ENCODE measurements at places on chromosomes 7 and 10. TPM values are rescaled to one million over a fixed set of nuclear protein-coding genes. Genes with fewer than 3 reads are reported as not detected.

FAM25C gene
- total RNA-seq = not detected

PRPS1L1 gene
- not detected for total RNA-seq

TECPR1 gene
- 36.8 TPM for total RNA-seq

ELOVL3 gene
- not detected for total RNA-seq

SUGCT gene
- 16.8 TPM for total RNA-seq

PRLHR gene
- total RNA-seq = not detected

SMC3 gene
- total RNA-seq = 40.5 TPM

ZNF804B gene
- total RNA-seq = not detected

TLX1 gene
- total RNA-seq = not detected

SPACDR gene
- total RNA-seq = 1.1 TPM

PDGFA gene
- total RNA-seq = 7.9 TPM

GHRHR gene
- total RNA-seq = not detected

GPNMB gene
- 19.6 TPM for total RNA-seq

Data from HFFc6 (cell line).